ENCODE measurements at places on chromosomes 6 and 20. TPM values are rescaled to one million over a fixed set of nuclear protein-coding genes. Genes with fewer than 3 reads are reported as not detected.

QKI gene
- 272 TPM for total RNA-seq

ENPP1 gene
- total RNA-seq: 2.8 TPM

DNA sequence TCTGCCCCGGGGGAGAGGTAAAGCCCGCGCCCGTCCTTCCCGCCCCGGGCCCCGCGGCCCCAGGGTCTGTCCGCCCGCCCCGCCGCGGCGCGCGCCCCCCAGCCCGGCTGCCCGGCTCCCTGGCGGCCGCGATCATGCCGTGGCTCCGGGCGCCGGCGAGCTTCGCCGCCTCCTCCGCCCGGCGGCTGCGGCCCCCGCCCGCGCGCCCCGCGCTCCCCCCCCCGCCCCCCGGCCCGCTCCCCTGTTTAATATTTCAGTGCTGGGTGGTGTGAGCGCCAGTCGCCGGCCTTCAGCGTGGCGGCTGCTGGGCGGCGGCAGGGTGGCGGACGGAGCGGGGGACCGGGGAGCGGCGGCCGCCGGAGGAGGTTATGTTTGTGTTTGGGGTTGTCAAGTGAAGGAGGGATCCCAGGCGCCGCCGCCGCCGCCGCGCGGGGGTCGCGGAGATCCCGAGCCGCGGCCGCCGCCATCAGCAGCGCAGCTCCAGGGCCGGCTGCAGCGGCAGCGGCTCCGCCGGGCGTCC lies at the start of gene HIVEP1:
Gene HIVEP1, plus strand, starts transcription at position 275 of the 520 bp plus-strand sequence. CDS start 3,317 bp downstream, outside the sequence.
- peak within 1 kb of the TSS; percentile 99 for H3K27ac ChIP-seq
- H3K4me3 ChIP-seq: peak within 1 kb of the TSS; percentile 89
- no peak for DNase-seq
- peaks cover 19% of the 10 kb centered on the region for H3K4me1 ChIP-seq
- H3K27me3 ChIP-seq: no peaks in the 10 kb centered on the region
- H3K36me3 ChIP-seq: peaks cover 23% of the 10 kb centered on the region

DNA sequence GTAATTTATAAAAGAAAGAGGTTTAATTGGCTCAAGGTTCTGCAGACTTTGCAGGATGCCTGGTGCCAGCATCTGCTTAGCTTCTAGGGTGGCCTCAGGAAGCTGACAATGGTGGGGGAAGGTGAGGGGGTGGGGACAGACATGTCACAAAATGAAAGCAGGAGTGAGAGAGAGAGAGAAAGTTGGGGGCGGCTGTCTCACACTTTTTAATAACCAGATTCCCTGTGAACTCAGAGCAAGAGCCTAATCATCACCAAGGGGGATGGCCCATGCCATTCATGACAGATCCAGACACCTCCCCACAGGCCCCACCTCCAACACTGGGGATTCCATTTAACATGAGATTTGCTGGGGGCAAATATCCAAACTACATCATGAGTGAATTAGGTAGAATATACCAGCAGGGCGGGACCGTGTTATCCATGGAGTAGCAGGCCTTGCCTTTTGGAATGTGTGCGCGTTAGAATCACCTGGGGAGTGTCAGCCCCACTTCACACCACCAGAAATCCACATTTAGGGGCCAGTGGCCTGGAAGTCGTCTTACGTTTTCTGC lies 258.8 kb downstream of the CDH4 start:
- no peak overlapping the region for H3K4me3 ChIP-seq
- H3K36me3 ChIP-seq: no peaks in the 10 kb centered on the region
- no peaks in the 10 kb centered on the region for H3K4me1 ChIP-seq
- no peaks in the 10 kb centered on the region for H3K27me3 ChIP-seq

- DNase-seq: no peak
- H3K4me1 ChIP-seq: peaks cover 5% of the 10 kb centered on the region
- no peak overlapping the region for H3K4me3 ChIP-seq
- H3K27me3 ChIP-seq: no peaks in the 10 kb centered on the region
- no peak overlapping the region for H3K27ac ChIP-seq
- no peaks in the 10 kb centered on the region for H3K36me3 ChIP-seq
These were observed 449.0 kb downstream of the QKI start for GRCh38 chr6:163863565-163863964.

GRCh38 chr6:97361286-97361685 lies 78.3 kb upstream of the MMS22L start:
- H3K4me1 ChIP-seq: peaks cover 3% of the 10 kb centered on the region
- peak; percentile 87 for DNase-seq
- H3K27ac ChIP-seq: no peak overlapping the region
- H3K27me3 ChIP-seq: peaks cover 23% of the 10 kb centered on the region
- H3K36me3 ChIP-seq: no peaks in the 10 kb centered on the region

DNA sequence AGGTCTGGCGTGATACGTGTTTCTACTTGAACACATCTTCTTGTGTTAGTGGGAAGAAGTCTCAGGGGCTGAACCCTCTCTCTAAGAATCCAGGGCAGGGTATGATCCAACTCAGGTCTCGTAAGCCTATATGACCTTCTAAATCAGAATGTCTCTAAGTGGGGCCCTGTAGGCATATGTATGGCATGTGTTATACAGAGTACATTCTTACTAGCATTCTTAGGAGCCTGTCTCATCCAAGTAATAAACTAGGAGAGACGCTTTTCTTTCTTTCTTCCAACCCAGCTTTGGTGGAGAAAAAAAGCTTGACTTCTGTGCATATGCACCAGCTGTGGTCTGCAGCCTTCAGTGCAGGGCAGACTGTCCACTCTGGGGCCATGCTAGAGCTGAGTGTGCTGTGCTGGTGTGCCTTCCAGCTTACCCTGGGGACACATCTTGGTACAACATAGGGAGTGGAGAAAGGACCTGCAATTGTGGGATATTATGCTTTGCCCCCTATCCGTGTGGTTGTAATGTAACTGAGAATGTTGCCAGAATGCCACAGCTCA lies 47.3 kb downstream of the L3MBTL3 start:
- DNase-seq: no peak
- H3K4me3 ChIP-seq: no peak overlapping the region
- peaks cover 24% of the 10 kb centered on the region for H3K36me3 ChIP-seq

Data from MCF 10A (cell line).